ENCODE measurements at places on chromosomes 1 and 21. TPM values are rescaled to one million over a fixed set of nuclear protein-coding genes. Genes with fewer than 3 reads are reported as not detected.

IL22RA1 gene
- 0.87 TPM for total RNA-seq

PLEKHA6 gene
- total RNA-seq, result 7.1 TPM

PSMA5 gene
- 67.8 TPM for total RNA-seq

NPL gene
- total RNA-seq, result 44.5 TPM

ACADM gene
- total RNA-seq, result 42.1 TPM

C1orf141 gene
- not detected for total RNA-seq

WNT3A gene
- 10.1 TPM for total RNA-seq
